ENCODE measurements at places on chromosomes 3 and 15.

GRCh38 chr3:9838856-9839255, 5.0 kb downstream of the RPUSD3 start:
- no peak for DNase-seq

DNA sequence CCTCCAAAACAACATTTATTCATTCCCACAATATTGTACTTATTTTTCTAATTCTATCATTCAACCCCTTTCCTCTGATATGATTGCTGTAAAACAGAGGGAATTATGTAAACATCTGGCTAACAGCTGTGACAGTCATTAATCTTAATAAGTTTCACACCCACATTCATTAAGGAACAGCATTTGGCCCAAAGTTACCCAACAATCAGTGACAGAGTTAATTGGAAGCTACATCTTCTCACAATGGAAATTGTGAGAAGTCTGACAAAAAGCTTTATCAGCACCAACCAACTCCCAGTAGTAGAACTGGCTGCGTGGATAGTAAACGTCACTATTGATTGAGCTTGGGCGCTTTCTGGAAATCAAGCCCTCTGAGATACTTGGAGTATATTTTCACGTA, 165.8 kb upstream of the SLC24A5 start:
- DNase-seq: no peak

DNA sequence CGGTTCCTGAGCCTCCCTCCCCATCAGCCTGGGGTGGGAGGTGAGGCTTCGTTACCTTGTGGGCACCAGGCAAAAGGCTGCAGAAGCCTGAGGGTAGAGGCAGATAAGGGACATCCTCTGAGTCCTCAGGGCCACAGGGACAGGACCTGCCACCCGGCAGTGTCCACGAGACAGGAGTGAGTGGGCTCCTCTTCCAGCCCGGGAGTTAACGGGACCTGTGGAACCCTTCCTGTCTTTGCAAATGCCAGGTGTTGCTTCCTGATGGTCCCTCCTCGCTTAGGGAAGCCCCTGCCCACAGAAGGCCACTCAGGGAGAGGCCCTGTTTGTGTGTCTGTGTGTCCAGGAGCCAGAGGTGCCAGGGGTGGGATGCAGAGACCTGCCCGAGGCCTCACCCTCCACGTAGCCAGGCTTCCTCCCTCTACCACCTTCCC, 111.1 kb upstream of the ALDH1A3 start:
- DNase-seq: no peak

DNA sequence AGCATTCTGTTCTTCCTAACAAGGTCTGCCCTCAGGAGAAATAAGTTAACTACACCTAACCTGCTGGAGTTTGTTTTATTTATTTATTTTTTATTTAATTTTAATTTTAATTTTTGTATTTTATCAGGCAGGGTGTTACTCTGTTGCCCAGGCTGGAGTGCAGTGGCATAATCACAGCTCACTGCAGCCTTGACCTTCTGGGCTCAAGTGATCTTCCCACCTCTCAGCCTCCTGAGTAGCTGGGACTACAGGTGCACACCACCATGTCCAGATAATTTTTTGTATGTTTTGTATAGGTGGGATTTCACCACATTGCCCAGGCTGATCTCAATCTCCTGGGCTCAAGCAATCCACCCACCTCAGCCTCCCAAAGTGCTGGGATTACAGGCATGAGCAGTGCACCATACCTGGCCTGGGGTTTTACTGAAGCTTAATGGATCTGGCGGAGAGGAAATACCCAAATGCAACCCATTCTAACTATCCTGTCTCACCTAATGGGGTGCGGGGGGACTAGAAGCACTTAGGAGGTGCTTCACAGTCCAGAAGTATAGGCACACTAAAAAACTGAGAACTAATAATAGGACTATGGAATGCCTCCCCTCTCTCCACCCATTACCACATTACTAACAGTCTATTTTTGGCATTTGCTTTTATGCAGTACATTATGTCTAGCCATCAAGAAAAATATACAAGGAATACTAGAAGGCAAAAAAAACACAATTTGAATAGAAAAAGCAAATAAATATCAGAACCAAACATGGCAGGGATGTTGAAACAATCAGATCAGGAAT, 61.4 kb downstream of the TTBK2 start:
- no peak for DNase-seq

DNA sequence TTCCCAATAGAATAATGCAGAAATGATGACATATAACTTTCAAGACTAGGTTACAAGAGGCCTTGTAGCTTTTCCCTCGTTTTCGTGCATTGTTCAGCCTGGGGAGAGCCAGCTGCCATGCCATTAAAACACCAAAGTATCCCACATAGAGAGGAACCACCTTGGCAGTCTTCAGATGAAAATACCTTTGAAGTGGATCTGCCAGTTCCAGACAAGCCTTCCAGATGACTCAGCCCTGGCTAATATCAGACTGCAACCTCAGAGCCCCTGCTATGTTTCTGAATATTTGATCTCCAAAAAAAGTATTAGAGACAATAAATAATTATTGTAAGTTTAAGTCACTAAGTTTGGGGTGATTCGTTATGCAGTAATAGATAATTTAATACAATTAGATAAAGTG, 294.3 kb upstream of the GBE1 start:
- no peak for DNase-seq

GRCh38 chr3:134791992-134792391, 3.1 kb upstream of the EPHB1 start:
- no peak for DNase-seq

DNA sequence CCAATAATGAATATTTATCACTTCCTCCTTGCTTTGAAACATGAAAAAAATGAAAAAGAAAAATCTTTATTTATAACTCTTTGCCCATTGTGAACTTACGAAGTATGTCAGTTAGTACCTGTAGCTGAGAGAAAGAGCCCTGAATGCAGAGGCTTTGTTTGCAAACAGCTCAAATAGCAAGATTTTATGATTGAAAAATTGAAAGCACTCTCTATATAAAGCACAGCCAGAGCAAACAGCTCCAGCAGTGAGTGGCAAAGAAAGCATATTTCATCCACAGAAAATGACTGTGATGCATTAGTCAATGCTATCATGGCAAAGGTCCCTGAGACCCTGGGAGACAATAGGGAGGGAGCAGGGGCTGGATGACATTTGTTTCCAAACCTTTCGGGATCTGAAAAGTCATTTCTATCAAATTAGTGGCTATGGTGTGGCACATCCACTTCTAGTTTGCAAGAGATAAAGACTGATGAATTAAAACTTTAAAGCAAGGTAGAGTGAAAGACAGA, 576.1 kb downstream of the OTOL1 start:
- no peak for DNase-seq

DNA sequence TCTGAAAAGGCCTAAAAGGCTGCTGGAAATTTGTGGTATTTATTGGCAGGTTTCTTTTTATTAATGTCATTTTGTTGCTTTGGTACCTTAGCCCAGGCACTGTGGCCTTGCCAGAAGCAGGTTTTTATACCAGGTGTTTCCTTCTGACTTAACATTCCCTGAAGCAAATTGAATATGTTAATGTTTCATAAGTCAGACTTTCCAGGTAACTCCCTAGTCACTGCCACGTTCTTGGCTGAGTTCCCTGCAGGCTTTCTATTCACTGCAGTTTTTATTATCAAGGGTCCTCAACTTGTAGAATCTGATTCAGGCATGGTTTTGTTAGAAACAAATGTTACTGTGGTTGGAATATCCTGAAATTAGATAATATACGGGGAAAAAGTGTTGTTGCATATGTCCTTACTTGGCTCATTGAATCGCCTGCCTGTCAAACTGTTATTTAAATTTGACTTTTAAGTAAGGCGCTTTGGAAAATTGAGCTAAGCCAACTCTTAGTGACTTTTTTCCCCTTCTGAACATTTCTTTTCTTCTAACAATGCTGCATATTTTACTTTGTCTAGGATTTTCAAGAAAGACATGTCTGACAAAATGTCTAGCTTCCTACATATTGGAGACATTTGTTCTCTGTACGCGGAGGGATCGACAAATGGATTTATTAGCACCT, 22.9 kb downstream of the ITPR1 start:
- DNase-seq: no peak

- no peak for DNase-seq
Measured at GRCh38 chr3:18687286-18687685, 262.1 kb upstream of the SATB1 start.

DNA sequence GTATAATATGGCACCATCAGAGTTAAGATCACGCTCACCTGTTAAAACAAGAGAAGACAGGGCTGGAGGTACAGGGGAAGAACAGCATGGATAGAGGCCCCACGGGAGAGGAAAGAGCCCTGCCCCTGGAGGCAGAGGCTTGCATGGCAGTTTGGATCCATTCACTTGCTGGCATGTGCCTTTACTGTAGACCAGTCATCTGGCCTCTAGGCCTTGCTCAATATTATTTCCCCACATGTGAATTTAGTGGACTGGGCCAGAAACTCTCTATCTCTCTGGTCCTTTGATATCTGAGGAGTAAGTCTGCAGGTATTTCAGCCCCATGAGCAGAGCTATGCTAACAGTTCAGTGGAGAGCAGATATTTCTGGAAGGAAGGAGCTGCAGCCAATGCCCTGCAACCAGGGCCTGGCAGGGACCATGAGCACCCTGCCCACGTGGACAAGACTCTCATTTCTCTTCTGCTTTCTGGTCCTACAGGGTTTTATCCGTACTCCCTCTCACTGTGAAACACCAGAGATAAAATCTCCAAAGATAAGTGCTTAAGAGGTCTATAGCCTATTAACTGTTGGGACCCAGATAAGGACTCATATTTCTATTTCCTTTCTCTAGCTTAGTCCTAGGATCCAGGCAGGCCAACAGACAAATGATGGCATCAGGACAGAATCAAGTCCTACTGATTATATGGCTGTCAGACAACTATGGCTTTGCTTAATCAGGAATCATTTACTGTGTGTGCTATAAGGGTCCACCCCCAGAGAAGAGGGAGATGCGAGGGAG, 65.0 kb downstream of the CLDN11 start:
- no peak for DNase-seq

- no peak for DNase-seq
Measured at GRCh38 chr3:50123394-50124051, 31.6 kb upstream of the SEMA3F start.

DNA sequence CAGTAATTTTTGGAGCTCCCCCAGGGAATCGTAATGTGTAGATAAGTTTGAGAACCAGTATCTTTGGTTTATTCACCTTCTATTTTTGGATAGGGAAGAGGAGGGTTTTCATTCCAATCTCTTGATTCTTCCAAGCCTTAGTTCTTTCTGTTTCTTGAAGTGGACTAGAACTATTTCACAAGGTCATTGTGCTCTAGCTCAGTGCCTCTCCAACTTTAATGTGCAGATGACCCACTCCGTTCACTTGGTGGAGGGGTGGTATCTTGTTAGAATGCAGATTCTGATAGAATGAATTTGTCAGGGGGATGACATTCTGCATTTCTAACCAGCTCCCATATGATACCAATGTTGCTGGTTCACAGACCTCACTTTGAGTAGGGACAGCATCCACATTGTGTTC, 35.5 kb downstream of the COLQ start:
- no peak for DNase-seq

GRCh38 chr3:102143536-102143935, 291.3 kb upstream of the ZPLD1 start:
- no peak for DNase-seq

- no peak for DNase-seq
Measured at GRCh38 chr3:52257911-52258310, 12.4 kb downstream of the PPM1M start.

GRCh38 chr3:131786386-131786785, 248.4 kb downstream of the CPNE4 start:
- no peak for DNase-seq
